Activated CD8-positive, alpha-beta memory T cell treated with anti-CD3 and anti-CD28 coated beads for 48 hours (primary cell): ENCODE measurements at places on chromosomes 6 and 20.

DNA sequence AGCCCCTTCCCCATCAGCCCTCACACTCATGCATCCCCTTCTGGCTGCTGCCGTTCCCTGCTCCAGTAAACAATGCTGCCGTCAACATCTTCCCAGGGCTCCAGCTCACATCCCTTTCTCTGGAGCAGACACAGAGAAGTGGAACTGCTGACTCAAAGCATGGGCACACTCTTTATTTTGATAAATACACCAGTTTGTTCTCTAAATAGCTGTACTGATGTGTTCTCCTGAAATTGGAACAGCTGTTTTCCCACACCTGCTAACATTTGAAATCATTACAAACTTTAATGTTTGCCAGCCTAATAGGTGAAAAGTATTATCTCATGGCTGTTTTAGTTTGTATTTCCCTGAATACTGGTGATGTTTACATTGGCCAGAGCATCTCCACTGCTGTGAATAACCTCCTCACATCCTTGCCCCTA, 102.1 kb upstream of the NXT1 start:
- no peak for DNase-seq

DNA sequence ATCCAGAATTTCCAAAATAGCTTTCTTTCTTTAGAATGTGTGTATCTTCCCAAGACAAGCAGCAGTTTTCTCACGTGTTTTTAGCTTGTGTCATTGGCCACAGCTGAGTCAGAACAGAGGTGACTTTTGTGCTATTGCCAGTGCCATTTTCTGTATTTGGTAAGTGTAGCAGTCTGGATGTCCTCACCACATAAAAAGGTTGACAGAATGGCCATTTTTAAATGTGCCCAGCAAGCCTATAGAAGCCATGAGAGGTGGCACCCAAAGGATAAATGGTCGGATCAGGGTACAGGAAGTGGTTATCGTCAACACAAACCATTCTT, 269.5 kb upstream of the HSF2 start:
- DNase-seq: no peak

- no peak for DNase-seq
Observed at GRCh38 chr6:157219201-157220200, 103.8 kb downstream of the TMEM242 start.

DNA sequence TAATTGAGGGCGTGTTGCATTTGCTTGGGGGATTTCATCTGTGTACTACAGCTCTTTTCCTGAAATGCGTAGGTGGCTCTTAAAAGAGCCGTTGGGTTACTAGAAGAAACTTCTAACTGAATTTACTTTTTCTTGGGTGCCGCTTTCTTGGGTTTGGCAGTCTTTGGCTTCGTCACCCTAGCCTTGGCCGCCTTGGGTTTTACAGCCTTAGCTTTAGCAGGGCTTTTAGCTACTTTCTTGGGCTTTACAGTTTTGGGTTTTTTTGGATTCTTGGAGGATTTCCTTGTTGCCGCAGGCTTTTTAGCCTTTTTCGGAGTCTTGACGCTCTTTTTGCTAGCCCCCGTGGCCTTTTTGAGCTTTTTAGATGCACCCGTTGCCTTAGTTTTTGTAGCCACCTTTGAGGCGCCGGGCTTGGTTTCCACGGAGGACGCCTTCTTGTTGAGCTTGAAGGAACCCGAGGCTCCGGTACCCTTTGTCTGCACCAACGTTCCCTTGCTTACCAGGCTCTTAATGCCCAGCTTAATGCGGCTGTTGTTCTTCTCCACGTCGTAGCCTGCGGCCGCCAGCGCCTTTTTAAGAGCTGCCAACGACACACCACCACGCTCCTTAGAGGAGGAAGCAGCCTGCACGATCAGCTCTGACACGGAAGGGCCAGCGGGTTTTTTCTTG, 54.5 kb downstream of the TRIM38 start:
- DNase-seq: no peak

DNA sequence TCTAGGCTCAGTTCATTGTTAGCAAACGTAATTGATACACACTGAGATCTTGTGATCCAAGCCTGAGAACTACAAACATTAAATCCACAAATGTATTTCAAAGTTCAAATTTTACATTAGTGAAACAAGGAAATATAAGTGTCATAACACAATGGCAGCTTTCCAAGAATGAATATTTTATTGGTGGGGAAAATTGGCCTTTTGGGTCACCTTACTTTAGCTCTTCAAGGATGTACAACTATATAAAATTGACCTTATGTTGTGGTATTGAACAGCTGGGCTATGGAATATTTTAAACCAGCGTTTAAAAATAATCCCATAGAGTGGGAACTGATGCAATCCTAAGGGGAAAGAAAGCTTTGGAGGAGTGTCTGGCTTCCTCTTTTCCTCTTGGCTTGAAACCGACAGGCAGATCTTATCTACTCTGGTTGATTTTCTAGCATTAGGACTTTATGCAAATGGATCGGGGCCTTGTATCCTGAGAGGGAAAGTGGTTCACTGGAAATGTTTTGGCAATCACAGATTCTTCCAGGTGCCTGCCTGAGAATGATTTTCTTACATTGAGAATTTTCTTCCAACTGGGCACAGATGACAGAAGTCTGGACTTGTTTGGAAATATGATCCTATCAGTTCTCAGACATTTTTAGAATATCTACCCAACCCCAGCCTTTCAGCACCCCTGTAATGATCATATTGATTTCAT, 184.8 kb upstream of the ECI2 start:
- no peak for DNase-seq

DNA sequence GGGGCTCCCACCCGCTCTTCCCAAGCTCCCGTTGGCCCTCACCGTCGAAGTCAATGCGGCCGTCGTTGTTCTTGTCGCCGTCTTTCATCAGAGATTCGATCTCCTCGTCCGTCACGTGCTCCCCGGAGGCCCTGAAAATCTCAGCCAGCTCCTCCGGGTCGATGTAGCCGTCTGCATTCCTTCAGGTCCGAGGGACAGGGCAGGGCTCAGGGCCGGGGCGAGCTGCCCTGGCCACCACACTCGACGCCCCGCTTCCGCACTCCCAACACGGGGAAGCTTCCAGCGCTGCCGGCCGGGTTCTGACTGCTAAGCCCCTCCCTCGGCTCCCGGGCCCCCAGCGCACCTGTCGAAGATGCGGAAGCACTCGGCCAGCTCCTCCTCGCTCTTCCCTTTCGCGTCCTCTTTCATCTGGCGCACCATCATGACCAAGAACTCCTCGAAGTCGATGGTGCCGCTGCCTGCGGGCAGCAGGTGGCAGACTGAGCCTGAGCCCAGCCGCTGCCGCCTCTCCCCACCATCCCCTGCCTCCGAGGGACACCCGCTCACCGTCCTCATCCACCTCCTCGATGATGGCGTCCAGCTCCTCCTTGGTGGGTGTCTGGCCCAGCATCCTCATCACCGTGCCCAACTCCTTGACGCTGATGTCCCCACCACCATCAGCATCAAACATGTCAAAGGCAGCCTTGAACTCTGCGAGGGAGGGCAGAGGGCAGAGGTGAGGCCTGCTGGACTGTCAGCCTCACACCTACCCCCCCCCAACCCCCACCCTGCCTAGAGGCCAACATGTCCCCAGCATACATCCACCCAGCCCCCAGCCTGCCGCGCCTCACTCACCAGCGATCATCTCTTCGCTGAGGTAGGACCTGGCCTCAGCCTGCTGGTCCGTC, 2.9 kb downstream of the TNNC2 start:
- no peak for DNase-seq

GRCh38 chr6:86456821-86457220, 480.5 kb upstream of the HTR1E start:
- DNase-seq: no peak

DNA sequence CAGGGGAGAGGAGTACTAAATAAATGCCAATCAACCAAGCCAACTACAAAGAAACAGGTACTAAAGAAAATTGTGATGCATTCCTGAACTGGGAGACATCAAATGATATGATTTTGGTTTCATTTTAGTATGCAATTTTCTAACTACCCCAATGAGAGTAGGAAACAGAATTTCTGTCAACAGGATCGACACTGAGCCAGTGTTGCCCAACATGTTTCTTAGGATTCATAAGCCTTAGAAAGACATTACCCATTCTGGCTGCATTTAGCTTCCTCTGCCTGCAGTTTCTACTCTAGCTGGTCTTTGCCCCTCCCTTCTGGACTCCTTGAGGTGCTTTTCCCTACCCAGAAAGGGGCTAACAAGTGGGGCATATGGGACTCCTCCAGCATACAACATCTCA, 49.8 kb downstream of the KCTD20 start:
- DNase-seq: no peak

DNA sequence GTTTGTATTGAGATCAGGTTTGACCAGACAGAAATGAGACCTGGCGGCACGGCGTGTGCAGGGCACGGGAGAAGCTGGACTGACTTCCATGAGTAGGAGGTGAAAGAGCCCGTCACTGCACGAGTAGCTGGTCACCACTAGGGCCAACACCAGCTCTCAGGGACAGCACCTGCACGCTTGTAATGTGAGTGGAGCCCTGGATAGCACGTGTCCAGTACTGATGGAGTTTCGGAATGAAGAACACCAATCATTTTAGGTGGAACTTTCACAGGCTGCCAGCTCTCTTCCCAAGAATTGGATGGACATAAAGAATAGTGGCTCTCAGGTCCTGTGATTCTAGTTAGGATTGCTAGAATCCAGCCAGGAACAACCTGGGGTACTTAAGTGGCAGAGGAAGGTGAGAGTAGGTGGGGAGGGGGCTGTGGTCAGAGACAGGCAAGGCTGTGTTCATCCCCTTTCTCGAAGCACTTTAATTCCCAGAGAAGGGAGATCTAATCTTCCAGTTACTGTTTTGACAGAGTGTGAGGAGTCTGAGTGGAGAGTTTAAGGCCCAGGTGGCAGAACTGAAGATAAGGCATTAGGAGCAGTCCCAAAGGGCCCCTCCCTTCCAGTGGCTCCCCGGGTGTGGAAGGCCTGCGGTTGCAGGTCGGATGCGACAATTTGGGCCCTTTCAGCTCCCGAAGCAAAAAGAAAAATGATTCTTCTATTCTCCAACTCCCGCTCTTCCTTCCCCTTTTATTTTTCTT, 314.8 kb downstream of the QKI start:
- DNase-seq: no peak

- no peak for DNase-seq
Observed at GRCh38 chr6:106620931-106621672, 8.2 kb downstream of the RTN4IP1 start.

DNA sequence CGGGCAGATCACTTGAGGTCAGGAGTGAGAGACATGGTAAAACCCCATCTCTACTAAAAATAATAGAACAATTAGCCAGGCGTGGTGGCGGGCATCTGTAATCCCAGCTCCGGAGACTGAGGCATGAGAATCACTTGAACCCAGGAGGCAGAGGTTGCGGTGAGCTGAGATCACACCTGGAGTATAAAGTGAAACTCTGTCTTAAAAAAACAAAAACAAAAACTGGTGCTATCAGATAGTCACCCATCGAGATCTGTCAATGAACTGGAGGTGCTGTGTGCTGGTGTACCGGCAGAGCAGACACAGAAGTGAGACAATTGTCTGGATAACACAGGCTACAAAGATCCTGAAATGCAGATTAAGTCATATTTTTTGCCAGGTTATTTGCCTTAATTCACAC, 24.7 kb downstream of the CTCFL start:
- DNase-seq: no peak

- DNase-seq: no peak
Observed at GRCh38 chr20:43397147-43397546, 60.5 kb upstream of the SRSF6 start.
